ENCODE measurements at places on chromosomes 12 and 14. TPM values are rescaled to one million over a fixed set of nuclear protein-coding genes. Genes with fewer than 3 reads are reported as not detected.

DNA sequence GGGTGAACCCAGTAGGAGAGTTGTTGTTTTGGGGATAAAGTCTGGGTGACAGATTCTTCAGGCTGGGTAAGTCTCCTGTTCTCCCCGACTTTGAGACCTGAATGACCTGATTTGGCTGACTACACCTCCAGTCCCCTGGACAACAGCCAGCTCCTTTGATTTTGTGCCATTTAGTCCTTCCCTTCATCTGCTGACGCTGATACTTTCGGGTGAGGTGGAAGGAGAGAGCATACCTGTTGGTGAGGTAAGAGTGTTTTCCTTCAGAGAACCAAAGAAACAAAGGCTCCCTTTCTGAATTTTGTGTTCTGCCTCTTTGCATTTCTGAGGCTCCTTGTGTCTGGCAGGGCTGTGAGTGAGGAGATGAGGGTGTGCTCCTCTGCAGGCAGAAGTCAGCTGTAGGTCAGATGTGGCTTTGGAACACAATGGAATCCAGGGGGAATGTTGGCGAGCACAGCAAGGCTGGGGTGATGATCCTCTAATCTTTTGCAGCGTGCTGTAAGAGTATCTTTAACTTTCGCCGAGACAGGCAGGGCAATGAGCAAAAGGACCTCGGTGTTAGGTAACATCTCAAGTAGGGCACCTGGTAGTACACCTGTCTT is 12.1 kb downstream of the ETV6 start:
- no peak for DNase-seq

GRCh38 chr12:131732-132495 is 65.3 kb downstream of the IQSEC3 start:
- no peak for DNase-seq

DNA sequence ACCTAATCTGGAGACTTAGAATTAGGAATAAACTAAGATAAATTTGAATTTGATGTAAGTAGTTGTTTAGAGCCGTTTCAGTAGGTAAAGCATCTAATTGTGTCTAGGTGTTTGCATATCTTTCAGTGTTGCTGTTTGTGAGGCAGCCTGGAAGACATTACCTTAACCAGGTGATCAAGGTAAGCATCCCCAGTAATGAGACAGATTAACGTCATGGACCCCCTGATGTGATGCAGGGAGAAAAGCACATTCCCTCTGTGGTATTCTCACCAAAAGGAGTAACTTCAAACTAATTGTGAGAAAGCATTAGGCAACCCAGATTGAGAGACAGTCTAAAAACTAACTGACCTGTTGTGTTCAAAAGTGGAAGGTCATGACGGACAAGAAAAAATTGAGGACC is 251.6 kb downstream of the NUAK1 start:
- no peak for DNase-seq

DNA sequence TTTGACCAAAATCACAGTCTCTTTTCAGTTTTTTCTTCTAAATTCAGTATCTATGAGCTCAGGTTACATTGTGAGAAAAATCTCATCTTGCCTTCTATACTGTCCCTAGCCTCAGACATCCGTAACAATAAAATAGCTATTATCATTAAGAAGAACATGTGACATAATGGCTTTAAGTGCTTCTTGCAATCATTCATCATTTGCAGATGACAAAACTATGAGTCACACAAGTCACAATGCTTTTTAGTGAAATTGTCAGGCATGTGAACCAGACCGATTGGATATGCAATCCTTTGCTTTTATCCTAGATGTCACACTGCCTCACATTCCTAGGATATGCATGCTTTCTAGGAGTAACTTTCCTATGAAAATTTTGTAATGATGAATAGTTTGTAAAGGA is 313.1 kb downstream of the SLC6A15 start:
- DNase-seq: no peak

MAP3K9 gene
- total RNA-seq: 7.9 TPM

RNU6-7 gene
- total RNA-seq: not detected

DNA sequence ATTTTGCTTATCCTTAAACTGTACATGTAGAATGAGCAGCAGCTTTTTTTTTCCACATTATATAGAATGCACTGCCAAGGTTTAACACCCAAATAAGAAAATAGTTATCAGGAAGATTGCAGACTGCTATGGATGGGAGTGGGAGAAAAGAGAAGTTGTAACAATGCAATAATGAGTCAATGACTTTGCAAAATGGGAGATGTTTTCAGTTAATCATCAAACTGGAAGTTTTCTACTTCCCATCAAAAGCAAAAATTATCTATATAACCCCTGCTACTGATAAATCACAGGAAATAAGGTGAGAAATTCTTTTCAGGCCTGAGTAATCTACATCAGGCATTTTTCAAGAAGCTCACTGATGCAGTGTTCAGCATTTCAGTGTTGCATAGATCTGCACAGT is 309.1 kb downstream of the GXYLT1 start:
- no peak for DNase-seq

DNA sequence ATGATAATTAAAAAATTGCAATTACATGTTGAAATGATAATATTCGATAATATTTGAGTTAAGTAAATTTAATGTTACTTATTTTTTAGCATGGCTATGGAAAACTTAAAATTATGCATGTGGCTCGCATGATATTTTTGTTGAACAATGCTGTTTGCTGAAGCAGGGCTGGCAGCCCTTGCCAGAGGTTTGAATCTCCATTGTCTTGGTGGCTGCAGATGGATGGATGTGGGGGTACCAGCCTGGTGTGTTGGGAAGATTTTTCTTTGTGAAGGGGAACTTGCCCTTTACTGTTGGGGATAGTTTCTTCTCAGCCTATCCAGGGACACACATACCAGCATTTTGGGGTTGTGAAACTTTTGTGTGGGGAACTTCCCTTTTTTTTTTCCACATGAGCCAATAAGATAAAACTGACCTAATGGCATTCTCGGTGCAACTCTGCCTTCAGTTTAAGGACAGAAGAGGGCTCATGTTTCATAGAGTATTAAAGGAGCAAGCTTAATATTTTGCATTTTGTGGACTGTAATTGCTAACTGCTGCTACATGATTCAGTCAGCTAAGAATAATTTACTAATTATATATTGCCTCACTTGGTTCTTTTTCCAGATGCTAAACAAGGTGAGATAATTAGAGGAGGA is 8.8 kb downstream of the RASSF3 start:
- peak; percentile 77 for DNase-seq

EPYC gene
- total RNA-seq: not detected

GRCh38 chr14:54085841-54086240 is 129.2 kb upstream of the BMP4 start:
- DNase-seq: no peak

SSTR1 gene
- total RNA-seq: 0.05 TPM

DNA sequence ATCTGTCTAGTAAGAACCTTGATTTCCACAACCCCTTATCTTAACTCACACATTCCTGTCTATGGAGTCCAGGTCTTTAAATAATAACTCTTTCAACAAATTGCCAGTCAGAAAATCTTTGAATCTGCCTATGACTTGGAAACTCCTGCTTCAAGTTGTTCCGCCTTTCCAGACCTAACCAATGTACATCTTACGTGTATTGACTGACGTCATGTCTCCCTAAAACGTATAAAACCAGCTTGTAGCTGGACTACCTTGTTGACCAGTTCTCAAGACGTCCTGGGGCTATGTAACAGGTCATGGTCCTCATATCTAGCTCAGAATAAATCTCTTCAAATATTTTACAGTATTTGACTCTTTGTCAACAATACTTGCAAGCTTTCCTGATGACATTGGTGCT is 337.0 kb downstream of the TMEM132D start:
- no peak for DNase-seq

DNA sequence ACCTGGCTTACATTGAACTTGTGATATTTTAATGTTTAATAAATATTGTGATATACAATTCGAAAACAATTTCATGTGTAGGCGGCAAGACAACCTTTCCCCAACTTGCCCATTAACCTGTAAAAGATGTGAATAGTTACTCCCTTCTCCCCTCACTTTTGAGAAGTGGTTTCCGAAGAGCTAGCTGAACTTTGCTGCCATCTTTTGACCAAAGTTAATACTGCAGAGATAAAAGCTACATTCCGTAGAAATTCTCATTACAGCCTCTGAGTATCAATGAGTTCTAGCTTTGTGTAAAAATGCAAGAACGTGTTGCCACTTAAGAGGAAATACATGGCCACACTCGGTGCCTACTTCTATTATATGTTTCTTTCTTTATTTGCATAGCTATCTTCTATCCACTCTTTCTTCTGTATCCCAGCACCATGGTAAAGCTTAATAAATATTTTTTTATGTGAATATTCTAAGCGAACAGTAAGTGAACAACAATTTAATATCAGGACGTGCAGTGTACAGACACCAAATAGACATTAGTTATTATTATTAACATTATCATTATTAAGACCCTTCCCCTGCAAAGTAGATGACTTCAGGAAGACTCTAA is 105.1 kb upstream of the TMEM260 start:
- DNase-seq: no peak

- no peak for DNase-seq
Measured at GRCh38 chr14:100321473-100322137, 1.5 kb upstream of the SLC25A47 start.

DNA sequence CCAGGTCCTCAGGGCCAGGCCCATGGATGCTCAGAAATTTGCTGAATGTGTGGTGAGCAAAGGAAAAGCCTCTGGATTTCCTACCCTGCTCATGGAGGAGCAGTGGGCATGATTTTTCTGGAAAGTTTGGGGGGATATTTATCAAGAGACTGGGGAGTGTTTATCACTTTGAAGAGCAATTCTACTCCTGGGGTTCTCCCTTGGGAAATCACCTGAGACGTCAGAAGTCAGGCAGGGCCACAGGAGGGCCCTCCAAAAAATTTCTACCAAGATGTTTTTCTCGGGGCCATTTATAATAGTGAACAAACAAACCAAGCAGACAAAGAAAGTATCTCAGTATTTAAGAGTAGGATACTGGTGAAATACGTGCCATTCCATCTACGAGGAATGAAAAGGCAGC is 20.1 kb upstream of the EIF2B2 start:
- no peak for DNase-seq

DNA sequence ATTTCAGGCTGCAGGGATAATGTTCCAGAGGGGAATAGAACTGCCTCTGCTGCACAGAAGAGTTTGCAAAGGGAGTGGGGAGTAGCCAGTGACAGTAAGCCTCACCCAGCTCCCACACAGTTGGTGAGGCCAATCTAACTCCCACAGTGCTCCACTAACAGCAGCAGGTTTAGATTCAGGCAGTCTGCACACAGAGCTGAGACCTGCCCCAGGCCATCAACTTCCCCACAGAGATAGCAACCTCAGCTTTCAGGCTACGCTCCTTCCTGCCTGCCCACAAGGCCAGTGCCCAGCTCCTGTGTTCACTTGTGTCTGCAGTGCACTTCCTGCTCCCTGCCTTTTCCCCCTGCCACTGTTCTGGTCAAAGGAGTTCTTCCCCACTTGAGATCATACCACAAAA is 107.5 kb downstream of the TBC1D30 start:
- DNase-seq: no peak

GRCh38 chr12:63777340-63777739 is 2.4 kb upstream of the RXYLT1 start:
- DNase-seq: no peak

ASB2 gene
- total RNA-seq: 40.4 TPM

DNA sequence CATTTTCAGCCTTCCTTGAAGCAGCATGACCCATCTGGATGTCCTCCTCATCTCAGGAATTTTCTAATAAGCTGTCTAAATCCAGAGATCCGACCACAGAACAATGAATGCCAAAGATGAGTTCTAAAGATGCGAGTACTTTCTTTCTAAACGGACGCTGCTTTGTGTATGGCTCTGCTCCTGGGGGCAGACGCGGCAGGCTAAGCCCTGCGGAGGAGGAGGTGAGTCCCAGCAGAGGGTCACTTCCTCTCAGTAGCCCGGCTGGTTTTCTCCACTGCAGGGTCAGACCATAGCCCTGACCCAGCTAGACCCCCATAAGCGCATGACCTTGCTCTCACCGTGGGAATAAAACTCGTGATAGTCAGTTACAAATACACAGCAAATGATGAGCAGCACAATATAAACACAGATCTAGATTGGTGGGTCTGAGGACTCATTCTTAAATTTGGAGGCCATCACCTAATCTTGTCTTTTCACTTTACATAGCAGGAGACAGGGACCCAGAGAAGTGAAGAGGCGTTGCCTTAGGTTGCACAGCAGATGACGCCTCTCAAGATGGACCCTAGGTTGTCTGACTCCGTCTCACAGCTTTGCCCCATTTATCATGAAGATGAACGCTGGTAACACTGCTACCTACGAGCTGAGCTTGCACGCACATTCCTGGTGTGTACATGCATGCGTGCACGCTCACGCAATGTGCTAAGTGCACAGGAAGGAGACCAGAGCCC is 16.6 kb downstream of the SSH1 start:
- DNase-seq: no peak

- no peak for DNase-seq
Measured at GRCh38 chr14:89540009-89540829, 123.2 kb upstream of the FOXN3 start.

- no peak for DNase-seq
Measured at GRCh38 chr12:82378997-82379396, 20.7 kb downstream of the METTL25 start.

HCAR1 gene
- total RNA-seq: 0.05 TPM

GRCh38 chr12:109822951-109823411 is 10.2 kb downstream of the TRPV4 start:
- DNase-seq: no peak

DNA sequence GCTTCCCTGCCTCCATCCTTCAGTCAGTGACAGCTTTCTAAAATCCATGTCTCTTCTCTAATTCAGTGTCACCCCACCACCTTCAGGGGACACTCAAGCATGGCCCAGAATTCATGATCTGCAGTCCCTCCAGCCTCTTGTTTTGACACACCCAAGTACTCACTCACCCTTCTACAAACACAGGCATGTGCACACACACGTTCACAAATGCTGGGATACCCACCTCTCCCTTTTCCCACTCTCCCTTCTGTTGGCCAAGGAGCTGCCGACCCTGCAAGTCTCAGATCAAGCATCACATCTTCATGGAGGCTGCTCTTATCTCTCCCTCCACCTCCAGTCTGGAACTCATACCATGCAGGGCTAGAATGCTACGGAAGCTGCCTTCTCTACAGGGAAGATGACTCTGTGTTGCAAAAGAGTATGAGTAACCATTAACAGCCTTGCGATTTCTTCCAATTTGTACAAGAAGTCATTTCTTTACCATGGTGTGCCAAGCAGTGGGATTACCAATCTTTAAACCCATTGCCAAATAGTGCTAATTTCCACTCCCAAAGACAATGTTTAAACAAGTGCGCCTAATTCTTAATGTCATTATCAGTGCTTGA is 196.1 kb downstream of the BCL11B start:
- DNase-seq: no peak

TMEM229B gene
- 5.1 TPM for total RNA-seq

DNA sequence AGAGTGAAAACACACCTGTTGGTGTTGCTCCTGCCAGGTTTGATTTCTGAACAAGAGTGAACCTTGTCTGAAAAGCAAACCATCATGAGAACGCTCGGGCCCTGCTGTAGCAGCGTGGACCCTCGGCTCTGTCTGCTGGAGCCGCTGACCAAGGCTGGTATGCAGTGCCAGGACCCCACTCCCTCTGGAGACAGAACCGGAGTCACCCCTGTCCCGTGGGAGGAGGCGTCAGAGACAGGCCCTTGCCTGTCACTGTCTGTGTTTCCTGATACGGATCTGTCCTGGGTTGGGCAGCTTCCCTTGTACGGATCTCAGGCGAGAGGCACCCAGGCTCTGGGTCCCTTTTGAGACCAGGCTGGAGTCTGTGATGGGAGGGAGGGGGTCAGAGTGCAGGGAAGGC is 111.6 kb downstream of the ADGRD1 start:
- no peak for DNase-seq

GRCh38 chr14:60723907-60724618 is at the start of gene SIX4:
TSS of gene SIX4 (minus strand) at chr14:60724351. CDS start at chr14:60724074, 277 bp downstream.
- DNase-seq: no peak

Measured in GM12878 (cell line).